Bone marrow (tissue), 2 donors: ENCODE measurements at places on chromosomes 13 and 19.

- peak; percentile 37 for DNase-seq
These were observed 52.8 kb downstream of the TNFSF13B start for GRCh38 chr13:108322206-108322824.

DNA sequence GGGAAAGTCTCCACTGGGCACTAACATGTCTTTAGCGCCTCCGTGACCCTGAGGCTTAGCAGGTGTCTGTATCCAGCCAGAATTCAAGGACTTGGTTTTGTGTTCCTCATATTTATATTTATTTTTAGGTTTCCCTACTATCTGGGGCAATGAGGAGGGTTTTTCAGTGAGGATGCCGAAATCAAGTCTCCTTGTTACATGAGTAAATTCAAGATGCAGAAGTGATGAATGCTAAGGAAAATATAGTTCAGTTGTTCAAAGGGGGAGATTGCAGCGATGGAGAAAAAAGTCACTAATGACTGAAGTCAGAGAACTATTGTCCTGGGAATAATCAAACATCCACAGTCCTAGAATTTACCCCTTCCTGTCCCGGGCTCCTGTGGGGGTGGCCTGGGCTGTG, 791 bp upstream of the ADGRE2 start:
- no peak for DNase-seq

DNA sequence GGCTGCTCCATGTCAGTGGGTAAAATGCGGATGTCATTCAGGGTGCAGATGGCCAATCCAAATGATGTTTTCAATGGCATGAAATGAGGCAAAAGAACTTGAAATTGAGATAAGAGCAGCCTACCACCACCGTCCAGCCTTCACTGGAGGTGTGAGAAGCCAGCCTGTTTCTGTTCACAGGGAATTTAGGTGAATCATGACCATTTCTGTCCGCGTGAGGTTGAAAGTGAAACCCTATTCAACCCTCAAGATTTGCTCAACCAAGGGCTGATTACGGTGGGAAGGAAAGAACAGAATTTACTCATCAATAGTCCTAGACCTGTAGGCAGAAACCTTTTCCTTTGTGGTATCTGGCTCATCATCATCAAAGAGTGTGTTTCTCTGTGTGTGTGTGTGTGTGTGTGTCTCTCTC, 370.7 kb downstream of the COG6 start:
- no peak for DNase-seq

- peak; percentile 77 for DNase-seq
These were observed 952.0 kb downstream of the SLITRK5 start for GRCh38 chr13:88623150-88623549.

- no peak for DNase-seq
These were observed 394.7 kb upstream of the KLHL1 start for GRCh38 chr13:70502944-70503343.

DNA sequence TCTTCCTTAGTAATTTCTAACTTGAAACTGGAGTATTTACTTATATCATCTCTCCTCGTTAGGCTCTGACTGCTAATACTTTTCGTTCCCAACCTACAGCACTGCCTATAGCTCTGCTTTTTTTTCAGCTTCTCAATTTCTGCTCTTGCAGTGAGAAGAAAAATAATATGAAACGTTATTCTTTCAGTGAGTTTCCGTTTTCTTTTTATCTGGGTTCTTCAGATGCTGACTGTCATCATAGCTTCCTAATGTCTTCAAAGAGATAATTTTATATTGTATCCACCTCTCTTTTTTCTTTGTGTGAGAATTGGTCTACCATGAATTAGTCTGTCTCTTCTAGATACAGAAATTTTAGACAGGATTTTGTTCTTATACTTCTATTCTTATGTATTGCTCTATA, 454.9 kb downstream of the LMO7 start:
- no peak for DNase-seq

GRCh38 chr13:50220938-50221337, 205.7 kb downstream of the KCNRG start:
- no peak for DNase-seq

DNA sequence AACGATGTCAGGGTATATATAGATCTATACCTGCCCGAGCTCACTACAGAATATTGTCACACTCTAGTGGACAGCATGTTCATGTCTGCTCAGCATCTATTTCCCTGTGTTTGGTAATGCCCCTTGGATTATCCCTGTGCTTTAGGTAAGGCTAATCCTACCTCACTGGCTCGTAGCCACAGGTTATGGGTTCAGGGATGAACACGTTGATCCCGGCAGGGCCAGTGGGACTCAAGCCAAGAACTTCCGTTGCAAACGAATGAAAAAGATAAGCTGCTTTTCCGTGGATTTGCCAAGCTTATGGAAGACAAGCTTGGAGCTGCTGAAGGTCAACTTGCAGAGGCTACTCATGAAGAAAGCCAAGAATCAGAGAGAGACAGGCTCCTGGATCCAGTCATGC, 400.0 kb upstream of the TSHZ3 start:
- no peak for DNase-seq

- DNase-seq, result no peak
These were observed 63.3 kb upstream of the LDLR start for GRCh38 chr19:11025997-11026396.

DNA sequence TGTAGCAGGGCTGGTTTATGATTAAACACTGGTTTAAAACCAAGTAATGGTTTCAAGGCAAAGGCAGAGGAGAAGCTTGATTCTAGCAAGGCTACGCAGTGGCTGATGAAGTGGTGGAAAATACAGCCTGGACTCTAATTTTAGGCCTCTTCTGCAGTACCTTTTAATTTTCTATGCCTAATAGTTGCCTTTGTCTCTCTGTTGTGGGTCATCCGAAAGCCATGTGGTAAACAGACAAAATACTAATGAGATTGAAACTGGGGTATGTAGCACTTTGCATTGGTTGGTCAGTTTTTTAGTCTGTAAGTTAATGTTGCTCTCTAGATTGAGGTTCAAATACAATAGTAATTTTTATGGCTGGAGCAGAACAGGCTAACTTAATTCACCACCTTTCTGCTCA, 3.3 kb downstream of the LMO7 start:
- no peak for DNase-seq

GRCh38 chr13:77448689-77449088, 86.8 kb upstream of the SCEL start:
- DNase-seq, result no peak

DNA sequence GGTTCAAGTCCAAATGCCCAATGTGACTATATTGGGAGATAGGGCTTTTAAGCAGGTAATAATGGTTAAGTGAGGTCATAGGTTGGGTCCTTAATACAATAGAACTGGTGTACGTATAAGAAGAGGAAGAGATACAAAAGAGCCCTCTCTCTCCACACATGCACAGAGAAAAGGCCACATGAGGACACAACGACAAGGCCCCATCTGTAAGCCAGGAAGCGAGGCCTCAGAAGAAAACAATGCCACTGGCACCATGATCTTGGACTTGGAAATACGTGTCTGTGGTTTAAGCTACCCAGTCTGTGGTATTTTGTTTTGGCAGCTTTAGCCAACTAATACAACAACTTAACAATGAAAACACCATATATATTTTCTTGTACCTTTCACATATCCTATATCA, 23.4 kb upstream of the RFC3 start:
- no peak for DNase-seq
